Activated T-helper 1 cell treated with Interleukin-2 at 50 U/mL for 16 hours (primary cell): ENCODE measurements at places on chromosomes 2 and 18.
A peak's percentile ranks its signal among the peaks of the same experiment; 100 is the strongest.

GRCh38 chr18:10927286-10927992, 221.9 kb downstream of the PIEZO2 start:
- no peak for DNase-seq

DNA sequence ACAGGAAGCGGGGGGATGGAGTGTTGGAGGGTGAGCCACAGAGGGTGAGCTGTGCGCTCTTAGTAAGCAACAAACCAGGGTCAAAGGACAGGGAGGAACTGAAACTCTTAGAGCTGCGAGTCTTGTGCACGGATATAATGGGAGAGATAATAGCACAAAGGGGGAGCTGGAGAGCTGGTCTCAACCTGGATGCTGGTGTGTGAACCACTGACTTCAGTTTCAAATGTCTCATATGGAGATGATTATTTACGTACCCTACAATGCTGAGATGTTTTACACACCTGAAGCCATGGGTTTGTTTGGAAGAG, 35.9 kb downstream of the PTGR3 start:
- DNase-seq: no peak

DNA sequence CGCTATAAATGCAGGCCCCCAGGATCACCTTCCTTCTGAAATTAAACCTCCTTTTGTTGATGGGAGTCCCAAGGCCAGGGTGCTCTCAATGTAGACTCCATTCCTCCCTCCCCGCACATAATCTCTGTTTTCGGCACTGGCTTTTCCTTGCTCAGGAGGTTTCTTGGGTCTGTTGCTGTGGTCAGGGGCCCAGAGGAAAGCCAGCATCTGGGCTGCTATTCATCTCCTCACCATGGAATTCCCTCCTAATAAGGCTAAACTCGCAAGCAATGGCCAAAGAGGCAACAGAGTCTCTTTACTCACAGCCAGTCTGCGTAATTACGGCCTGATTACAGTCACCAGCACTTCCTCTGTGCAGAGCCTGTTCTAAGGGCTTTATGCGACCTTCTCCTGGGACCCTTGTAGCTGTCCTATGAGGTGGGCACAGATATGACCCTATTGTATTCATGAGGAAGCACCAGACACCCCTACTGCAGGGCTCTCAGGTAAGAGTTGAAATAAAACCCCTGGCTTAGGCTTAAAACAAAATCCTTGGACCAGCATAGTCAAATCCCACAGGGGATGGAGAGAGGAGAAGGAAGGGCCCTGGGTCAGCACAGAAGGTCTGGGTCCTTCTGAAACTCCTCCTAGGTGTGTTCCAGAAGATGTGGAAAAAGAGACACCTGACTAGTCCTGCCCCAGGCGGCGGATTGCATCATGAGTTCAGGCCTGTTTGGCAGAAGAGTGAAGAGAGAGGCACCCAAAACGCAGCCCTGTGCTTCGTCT, 105.0 kb upstream of the SH3BP4 start:
- DNase-seq: no peak

GRCh38 chr18:35466334-35466733, 31.4 kb downstream of the INO80C start:
- no peak for DNase-seq

DNA sequence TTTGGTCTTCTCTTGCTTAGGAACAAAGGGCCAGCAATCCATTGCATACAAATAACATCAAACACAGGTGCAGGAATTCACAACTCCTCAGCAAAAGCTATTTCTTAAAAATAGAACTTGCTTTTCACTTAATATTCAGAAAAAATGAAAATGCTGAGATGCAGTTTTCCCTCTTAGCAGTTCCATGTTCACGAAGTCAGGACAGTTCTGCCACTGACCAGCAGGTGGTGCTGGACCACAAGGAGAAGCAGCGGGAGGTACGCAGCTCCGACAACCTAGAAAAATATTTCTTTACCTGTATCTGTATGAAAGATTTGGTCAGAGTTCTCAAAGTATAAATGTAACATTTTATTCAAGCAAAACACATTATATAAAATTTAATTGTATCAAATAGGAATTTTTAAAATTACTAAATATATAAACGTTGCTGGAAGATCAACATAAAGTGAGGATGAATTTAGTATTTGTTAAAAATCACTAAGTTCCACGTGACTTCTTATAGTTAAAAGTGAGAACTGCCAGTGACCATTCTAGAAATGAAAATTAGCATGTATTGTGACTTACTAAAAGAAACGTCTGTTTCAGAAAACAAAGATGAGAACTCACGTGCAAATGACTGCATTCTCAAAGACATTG, 48.8 kb downstream of the ADNP2 start:
- DNase-seq: peak; percentile 35

GRCh38 chr2:181022652-181023051, 42.2 kb downstream of the UBE2E3 start:
- DNase-seq: no peak

- DNase-seq: no peak
These were observed 48.1 kb downstream of the ATOH8 start for GRCh38 chr2:85801871-85802270.

- DNase-seq: no peak
These were observed 231.0 kb downstream of the DCC start for GRCh38 chr18:52570975-52571374.

DNA sequence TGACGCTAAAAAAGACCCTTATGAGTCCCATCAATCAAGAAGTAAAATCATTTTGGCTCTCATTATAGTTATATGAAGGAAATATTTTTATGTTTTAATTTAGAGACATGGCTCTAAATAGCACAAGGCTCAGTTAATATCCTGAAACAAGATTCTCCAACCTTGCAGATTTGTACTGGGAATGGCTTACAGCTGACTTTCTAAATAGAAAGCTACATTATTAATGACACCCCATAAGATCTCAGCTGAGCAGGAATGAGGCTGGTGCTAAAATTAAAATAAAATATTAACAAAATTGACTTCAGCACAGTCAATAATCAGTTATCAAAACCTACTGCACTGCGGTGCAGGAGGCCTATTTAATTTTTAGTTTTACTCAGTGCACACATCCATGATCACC, 136.9 kb downstream of the SLC39A10 start:
- no peak for DNase-seq

GRCh38 chr2:39731546-39731945, 47.5 kb downstream of the THUMPD2 start:
- DNase-seq: no peak

DNA sequence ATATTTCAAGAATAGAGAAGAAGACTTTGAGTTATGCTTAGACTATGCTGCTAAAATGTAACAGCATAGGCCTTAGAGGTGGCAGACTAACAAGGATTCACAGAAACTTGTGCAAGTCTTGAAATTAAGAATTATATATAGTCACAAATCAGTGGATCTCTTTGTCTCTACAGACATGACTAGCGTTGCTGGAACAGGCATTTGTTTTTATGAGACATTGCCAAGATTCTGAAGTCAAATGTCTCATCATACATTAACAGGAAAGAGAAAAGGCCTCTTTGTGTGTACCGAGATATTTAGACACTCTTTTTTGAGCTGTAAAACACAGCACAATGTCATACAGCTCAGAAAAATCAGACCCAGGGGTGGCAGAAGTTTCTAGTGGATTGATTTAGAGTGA, 207.1 kb downstream of the TMX3 start:
- no peak for DNase-seq

- DNase-seq: no peak
These were observed 105.0 kb downstream of the LTBP1 start for GRCh38 chr2:33051586-33052360.

DNA sequence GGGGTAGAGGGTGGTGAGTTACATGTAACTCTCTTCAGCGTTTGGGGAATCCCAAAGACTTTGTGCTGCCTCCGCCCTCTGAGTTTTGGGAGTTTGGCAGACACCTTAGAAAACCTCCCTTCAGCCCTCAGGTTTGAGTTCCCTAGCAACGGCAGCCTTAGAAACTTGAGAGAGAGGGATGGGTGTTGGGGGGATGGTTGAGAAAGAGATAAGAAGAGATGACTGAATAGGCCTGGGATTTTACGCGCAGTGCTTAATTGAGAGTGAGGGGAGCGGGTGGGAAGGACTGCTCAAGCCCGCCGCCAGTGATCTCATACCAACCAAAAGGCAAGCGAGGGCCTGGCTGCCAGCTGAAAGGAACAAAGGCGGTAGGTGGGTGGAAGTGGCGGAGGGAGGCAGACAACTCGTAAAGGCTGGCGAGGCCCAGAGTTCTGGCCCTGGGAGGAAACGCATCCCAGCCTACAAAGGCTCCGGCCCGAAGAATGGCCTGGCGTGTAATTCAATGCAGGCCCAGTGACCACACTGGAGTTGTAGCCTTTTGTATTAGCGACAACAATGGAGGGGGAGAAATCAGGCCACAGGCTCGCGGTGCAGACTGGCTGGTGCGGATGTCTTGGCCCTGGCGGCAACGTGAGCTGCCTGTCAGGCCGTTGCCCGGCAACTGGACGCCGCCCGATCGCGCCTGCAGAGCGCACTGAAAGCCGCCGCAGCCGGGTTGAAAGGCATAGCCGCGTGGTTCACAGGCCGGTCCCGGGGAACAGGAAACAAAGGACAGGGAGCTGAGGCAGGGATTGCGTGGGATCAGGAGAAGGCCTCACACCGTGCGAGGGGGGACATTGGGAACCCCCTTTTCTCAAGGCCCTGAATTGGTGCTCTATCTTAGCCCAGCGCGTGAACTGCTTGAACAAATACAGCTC, 39.9 kb upstream of the DARS1 start:
- DNase-seq: peak; percentile 18

GRCh38 chr2:148674063-148675020, 29.8 kb downstream of the EPC2 start:
- DNase-seq: no peak

DNA sequence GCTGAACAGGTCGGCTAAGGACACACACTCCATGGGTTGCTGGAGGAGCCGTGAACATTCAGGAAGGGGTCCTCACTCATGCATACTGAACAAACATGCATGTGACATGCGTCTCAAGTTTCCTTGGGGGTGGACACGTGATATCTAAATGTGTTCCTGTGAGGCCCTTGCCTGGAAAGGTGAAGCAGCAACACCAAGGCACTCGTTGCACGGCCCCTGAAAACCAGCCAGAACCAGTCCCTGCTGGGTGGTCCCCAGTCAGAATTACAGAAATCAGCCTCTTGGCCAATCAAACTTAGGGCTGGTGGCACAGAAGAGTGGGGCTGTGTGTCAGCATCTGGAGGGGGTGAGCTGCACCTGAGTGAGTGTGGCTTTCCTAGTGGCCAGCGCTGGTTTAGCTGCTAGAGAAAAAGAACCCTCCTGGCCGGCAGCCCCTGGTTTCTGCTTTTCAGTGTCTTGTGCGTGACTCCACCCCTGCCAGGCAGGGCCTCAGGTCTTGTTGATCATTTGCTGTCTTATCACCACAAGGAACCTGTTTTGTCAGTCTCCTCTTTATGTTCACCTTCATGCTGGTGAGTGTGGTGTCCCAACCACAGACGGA, 3.2 kb upstream of the AQP12B start:
- no peak for DNase-seq

DNA sequence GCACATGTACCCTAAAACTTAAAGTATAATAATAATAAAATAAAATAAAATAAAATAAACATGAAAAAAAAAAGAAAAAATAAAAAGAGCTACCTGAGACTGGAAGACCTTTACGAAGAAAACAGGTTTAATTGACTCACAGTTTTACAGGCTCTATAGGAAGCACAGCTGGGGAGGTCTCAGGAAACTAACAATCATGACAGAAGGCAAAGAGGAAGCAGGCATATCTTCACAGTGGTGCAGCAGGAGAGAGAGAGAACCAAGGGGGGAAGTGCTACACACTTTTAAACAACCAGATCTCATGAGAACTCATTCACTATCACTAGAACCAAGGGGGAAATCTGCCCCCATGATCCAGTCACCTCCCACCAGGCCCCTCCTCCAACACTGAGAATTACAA, 379.3 kb upstream of the VWC2L start:
- no peak for DNase-seq

DNA sequence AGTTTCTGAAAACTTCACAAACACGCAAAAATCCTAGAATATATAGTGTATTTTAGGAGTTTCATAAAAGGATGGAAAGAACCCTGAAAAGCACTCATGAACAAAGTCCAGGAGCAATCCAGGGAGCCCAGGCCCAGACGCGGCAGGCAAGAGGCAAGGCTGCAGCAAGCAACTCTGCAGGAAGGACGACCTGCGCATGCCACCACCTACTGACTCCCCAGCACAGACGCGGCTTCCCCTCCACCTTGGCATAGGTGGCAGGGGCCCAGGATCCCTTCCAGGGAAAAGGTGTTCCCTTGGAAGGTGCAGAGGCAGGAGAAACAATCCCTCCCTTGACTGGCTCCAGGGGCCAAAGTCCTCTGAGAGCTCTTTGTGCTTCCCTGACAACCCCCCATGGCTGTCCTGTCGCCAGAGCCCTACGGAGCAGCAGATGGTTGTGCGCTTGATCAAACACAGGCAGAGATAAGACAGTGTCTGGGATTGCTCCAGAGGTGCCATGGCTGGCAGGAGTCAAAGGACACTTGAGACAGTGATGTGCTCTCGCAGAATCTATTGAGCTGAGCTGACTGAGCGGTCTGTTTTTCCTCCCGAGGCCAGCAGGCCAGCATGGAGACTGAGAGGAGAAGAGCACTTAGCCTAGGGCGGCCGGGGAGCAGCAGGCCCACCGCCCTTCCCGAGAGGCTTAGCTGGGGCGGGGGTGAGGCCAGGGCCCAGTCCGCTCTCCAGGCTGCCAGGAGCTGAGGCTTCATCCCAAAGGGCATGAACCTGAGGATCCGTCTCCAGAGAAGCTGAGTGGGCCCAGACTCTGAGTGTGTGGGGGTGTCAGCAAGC, 10.8 kb upstream of the AMER3 start:
- no peak for DNase-seq

GRCh38 chr2:48695991-48696390, 59.5 kb downstream of the LHCGR start:
- no peak for DNase-seq
